Thyroid gland (tissue), 4 donors: ENCODE measurements at places on chromosomes 1 and 21. TPM values are rescaled to one million over a fixed set of nuclear protein-coding genes. Genes with fewer than 3 reads are reported as not detected.

GRCh38 chr1:29237852-29238619, 1.7 kb downstream of the PTPRU start:
- H3K27me3 ChIP-seq = no peaks in the 10 kb centered on the region
- H3K27ac ChIP-seq = peak overlapping the region; percentile 53
- peak; percentile 39 for DNase-seq
- H3K4me1 ChIP-seq = peaks cover 16% of the 10 kb centered on the region
- H3K4me3 ChIP-seq = peak overlapping the region; percentile 20

The CFAP107 gene
- not detected for total RNA-seq

DNA sequence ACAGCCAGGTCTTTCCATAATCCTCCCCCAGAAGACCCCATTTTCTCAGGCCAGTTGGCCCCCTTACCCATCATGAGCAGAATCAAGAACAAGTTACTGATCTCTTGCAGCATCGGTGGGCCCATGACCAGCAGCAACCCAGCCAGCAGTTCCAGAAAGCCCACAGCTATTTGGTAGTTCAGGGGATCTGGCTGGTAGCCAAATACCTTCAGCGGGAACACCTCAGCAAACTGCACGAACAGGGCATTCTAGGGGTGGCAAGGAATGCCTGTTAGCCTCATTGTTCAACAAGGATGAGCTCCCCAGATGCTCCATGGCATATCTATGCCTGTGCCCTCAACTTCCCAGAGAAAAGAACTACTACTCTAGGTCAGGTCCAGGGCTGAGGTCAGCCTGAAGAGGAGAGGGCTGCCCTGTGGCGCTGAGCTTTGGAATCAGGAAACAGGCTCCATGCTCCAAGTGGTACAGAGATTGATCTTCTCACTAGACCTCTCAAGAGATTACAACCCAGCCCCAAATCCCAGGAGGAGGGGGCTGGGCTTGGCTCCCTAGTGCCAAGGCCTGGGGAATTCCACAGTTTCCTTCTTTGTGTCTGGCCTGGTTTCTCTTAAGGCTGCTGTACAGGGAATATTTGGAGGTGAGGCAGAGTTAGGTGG, 1.3 kb downstream of the TMEM35B start:
- DNase-seq = peak; percentile 13
- no peak overlapping the region for H3K4me3 ChIP-seq
- H3K4me1 ChIP-seq = peaks cover 15% of the 10 kb centered on the region
- peak overlapping the region; percentile 94 for H3K27ac ChIP-seq
- H3K27me3 ChIP-seq = no peaks in the 10 kb centered on the region

GRCh38 chr1:115432061-115432460, 94.0 kb upstream of the NGF start:
- H3K36me3 ChIP-seq = no peaks in the 10 kb centered on the region
- H3K4me3 ChIP-seq = no peak overlapping the region
- H3K27ac ChIP-seq = no peak overlapping the region
- DNase-seq = no peak
- H3K4me1 ChIP-seq = no peaks in the 10 kb centered on the region
- H3K27me3 ChIP-seq = no peaks in the 10 kb centered on the region

The SNIP1 gene
- 16.7 TPM for total RNA-seq

GRCh38 chr1:25796811-25797458, 3.1 kb upstream of the SELENON start:
- DNase-seq = peak; percentile 87
- peak overlapping the region; percentile 69 for H3K27ac ChIP-seq
- H3K4me3 ChIP-seq = no peak overlapping the region
- H3K27me3 ChIP-seq = no peaks in the 10 kb centered on the region
- peaks cover 34% of the 10 kb centered on the region for H3K4me1 ChIP-seq

GRCh38 chr1:50454911-50455310, 31.7 kb upstream of the DMRTA2 start:
- no peak overlapping the region for H3K4me3 ChIP-seq
- H3K36me3 ChIP-seq = no peaks in the 10 kb centered on the region
- DNase-seq = no peak

GRCh38 chr1:16246961-16247360, 10.0 kb upstream of the CPLANE2 start:
- H3K4me1 ChIP-seq = peaks cover 45% of the 10 kb centered on the region
- no peak for DNase-seq
- H3K27ac ChIP-seq = peak overlapping the region; percentile 38
- no peak overlapping the region for H3K4me3 ChIP-seq
- H3K27me3 ChIP-seq = no peaks in the 10 kb centered on the region

DNA sequence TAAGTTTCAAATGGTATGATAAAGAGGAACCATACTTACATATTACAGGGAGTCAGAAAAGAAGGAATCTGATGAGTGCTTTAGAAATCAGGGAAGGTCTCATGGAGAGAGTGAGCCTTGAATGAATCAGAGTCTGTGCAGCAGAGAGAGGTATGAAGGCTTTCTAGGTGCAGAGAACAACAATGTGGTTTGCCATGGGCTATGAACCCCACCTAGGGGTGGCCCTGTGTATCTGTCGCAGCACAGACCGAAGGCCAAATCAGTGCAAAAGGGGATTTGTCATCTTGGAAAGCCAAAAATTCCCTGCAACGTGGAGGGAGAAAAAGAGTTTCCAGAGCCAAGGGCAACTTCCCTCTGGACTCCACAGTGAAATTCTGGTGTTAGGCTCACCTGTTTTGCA, 3.5 kb downstream of the PAPPA2 start:
- H3K27me3 ChIP-seq = no peaks in the 10 kb centered on the region
- no peak overlapping the region for H3K4me3 ChIP-seq
- no peak for DNase-seq
- no peaks in the 10 kb centered on the region for H3K36me3 ChIP-seq

GRCh38 chr1:182484531-182485257, 34.7 kb downstream of the RGSL1 start:
- DNase-seq = no peak
- H3K36me3 ChIP-seq = no peaks in the 10 kb centered on the region
- H3K27ac ChIP-seq = no peak overlapping the region
- no peaks in the 10 kb centered on the region for H3K27me3 ChIP-seq
- no peak overlapping the region for H3K4me3 ChIP-seq
